Activated gamma-delta T cell treated with anti-CD3 and anti-CD28 coated beads, Interleukin-2, amount 50 U/mL, for 16 hours (primary cell): ENCODE measurements at places on chromosomes 3 and 15.

DNA sequence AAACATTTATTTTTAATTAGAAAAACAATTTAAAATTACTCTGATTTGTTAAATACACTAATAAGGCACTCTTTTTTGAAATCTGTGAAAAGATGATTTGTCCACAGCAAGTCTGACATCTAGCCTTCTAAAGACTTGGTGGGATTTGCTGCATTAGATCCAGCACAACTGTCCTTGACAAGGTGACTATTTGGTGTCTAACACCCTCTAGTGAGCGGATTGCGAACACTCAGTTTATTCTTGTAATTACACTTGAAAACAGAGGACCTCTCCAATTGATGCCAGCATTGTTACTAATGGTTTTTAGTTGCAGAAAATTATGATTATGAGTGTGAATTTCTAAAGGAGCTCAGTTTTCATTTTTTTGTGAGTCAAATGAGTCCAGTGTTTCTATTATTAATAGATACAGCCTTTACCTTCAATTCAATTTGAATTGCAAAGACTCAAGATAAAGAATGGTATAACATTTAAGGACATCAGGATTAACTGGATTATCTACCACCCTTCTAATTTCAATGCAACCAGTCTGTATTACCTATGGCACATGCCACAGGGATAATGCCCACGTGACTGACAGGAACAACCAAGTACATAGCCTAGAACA, 29.7 kb upstream of the STRIT1 start:
- DNase-seq, result no peak

DNA sequence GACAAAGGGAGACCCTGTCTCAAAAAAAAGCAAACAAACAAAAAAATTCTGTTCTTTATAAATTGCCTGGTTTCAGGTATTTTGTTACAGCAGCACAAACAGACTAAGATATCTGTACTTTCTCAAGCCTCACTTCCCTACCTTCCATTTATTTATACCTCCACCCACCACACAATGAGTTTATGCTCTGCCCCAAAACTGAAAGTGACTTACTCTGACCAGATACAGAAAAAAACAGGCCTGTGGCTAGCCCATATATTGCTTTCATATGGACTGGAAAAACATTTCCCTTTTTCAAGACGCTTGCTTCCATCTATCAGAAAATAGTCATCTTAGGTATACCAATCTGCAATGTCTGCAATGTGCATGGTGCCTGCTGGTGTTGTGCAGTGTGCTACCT, 8.7 kb upstream of the GPD1L start:
- no peak for DNase-seq

DNA sequence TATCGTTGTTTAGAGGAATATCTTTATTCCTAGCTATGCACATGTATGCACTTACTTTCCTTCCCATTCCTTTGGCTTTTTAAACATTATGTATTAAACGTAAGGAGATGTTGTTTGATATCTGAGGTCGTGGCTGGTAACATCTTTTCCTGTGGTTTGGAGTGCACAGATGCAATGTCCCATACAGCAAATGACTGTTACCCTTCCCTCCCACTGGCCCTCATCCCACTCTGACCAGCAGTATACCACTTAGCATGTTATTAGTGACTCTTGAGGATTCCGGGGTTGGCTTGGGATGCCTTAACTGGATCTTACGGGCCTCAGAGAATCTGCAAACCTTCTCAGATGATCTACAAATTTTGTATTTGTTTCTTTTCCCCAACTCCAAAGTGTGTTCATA, 34.5 kb downstream of the TGFBR2 start:
- DNase-seq, result no peak

DNA sequence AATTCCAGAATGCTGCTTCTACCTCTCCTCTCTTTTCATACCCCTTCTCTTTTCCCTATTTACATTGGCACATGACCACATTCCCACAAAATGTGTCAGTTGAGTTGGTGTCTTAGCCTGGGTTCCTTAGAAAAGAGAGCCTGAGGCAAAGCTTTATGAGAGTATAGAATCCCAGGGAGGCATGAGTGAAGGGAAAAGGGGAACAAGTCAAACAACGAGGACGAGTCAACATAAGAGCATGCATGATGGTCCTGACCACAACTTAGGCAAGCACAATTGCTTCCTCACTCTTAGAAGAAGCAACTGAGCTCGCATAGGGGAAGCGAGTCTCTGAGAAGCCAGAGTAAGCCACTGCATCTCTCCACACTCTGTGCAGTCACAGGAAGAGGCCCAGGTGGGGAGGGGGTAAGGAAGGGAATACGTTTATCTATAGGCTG, 15.4 kb upstream of the ZNF774 start:
- DNase-seq, result no peak

GRCh38 chr3:111676211-111677006, 81.3 kb upstream of the ZBED2 start:
- DNase-seq, result no peak
